Fibroblast of lung (primary cell): ENCODE measurements at places on chromosomes 11 and 22. TPM values are rescaled to one million over a fixed set of nuclear protein-coding genes. Genes with fewer than 3 reads are reported as not detected.

The PRRG4 gene
- under 0.01 and 0.33 TPM in 2 replicates for total RNA-seq

DNA sequence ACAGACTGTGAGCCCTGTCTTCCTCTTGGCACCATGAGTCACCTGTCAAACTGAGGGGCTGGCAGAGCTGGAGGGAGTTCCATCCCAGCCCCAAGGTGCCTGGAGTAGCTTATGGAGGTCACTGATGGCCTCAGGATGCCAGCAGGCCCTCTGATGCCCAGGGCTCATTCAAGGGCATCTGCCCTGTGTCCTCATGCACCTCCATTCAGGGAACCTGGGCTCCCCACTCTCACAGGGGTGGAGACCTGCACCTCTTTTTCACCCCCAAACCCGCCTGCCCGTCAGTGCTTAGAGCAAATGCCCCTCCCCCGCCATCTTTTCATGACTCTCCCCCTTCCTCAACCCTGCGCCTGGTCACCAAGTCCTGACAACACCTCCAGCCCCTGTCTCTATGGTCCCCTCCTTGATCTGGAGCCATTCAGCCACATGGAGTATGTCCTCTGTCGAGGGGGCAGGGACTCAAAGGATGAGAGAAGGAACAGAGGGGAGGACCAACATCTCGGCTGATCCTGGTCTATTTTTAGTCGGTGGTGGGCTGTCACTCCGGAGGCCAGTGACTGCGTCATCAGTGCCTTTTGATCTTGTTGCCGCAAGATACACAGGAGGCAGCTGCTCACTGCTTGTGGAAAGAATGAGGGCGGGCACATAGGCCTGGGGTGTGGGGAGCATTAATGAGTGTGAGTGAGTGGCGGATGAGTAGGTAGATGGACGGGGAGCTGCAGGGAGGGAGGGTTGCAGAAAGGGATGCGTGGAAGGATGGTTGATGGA, 72.2 kb downstream of the CDKN1C start:
- DNase-seq, result peak; percentile 81

DNA sequence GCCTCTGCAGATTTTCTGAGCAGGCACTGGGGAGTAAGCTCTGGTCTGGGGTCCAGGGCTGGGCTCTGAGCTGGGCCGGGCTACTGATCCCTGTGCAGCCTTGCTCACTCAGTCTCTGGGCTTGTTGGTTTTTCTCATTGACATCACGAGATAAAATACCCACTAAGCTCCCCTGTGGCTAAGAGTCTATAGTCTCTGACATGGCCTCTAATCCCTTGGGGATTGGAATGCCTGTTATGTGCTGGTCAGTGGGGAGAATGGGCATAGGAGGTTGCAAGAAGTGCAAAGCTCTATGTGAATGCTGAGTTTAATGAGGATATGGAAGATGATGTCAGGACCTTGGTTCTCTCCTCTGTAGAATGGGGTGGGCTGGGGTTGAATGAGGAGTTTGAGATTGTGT, 23.3 kb downstream of the ELF5 start:
- no peak for DNase-seq

The DEFB131B gene
- not detected in 2 replicates for total RNA-seq

DNA sequence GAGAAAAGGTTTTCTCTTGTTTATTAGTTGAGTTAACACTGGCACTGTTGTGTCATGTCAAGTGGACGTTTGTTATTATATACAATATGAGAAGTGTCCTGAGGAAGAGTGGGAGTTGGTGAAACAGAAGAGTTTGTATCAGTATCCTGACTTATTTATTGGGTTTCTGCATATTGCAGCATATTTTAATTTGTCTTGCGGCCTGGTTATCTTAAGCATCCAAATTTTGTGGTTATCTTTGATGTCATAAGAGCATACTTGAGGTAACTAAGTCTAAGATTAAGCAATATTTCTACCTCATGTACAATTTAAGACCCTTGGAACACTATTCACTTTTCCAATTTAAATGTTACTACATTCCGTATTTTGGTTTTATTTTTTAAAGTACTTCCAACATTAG, 103.5 kb downstream of the DDX10 start:
- peak; percentile 81 for DNase-seq

The FOLR1 gene
- total RNA-seq, result not detected in 2 replicates

DNA sequence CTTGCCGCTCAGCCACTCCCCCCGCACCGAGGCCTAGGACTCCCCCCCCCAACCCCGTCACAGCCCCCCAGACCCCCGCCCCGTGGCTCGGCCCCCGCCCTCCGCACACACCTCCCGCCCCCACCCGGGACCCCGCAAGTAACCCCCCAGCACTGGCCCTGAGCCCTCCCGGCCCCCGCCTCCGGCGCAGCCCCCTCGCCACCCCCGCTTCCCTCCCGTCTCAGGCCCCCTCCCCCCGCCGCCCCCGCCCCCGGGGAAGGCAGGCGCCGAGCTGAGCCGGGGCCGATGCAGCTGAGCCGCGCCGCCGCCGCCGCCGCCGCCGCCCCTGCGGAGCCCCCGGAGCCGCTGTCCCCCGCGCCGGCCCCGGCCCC, 1.5 kb downstream of the SHANK3 start:
- DNase-seq, result no peak

GRCh38 chr11:119307974-119308373, 9.0 kb downstream of the MCAM start:
- DNase-seq, result no peak

The PICK1 gene
- 5.9 and 7.8 TPM in 2 replicates for total RNA-seq

The KIRREL3 gene
- total RNA-seq, result 0.26 and 2.8 TPM in 2 replicates

GRCh38 chr22:50085211-50085972, at the start of gene MLC1:
MLC1 (minus strand) TSS chr22:50085426; CDS start chr22:50084902, 524 bp downstream.
- peak; percentile 88 for DNase-seq

DNA sequence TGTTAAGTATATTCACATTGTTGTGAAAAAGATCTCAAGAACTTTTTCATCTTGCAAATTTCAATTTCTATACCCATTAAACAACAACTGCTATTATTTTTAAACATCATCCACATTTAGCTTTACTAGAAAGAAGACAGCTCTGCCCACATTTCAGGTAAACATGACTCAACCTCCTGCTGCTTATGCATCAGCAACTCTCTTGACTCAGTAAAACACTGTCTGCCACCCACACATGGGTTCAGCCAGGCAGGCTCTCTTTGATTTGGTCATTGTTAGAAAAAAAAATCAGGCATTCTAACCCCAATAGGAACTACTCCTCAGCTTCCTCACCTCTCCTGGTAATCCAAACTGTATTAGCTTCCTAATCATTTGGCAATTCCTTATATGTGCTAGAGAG, 5.1 kb upstream of the ENDOD1 start:
- DNase-seq, result no peak

- peak; percentile 75 for DNase-seq
Observed at GRCh38 chr11:74255741-74256375, 55.6 kb downstream of the P4HA3 start.

DNA sequence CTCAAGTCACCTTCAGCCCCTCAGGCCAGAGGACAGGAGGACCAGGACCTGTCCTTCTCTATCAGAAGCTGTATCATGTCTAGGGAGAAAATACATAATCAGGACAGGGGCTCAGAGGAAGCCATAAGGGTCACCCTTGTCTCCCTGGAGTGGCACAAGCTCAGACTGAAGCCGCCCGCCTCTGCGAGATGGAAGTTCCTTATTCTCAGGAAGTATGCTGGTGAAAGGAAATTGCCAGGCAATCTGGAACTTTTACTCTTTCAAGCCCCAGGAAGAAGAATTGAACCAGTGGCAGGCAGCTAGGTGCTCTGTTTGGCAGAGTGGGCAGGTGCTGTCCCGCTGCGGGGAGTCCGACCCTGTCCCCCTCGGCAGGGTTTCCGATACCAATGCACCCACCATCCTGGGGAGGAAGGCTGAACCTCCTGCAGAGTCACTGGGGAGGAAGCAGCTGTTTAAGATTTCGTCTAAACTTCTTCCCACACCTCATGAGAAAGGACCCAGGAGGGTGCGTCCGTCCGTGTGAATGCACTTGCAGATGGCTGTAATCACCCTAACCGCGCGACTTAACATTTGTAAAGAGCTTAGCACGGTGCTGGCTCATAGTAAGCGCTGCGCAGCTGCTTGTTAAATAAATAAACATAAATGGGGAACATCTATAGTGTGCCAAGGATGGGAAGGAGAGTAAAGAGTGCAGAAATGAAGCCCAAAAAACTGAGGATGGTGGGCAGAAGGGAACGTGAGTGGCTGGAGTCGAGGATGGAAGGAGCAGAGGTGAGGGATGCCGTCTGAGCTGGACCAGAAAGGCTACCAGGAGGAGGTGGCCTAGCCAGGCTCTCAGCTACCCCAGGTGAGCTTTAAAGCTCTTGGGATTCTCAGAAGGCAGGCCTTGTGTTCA, 5.0 kb upstream of the ANO1 start:
- DNase-seq, result peak; percentile 61
